ENCODE measurements at places on chromosomes 5 and 9.

- no peak for DNase-seq
These were observed 17.6 kb downstream of the MEGF9 start for GRCh38 chr9:120696551-120697230.

GRCh38 chr5:39314591-39314990 lies 49.7 kb downstream of the C9 start:
- no peak for DNase-seq

GRCh38 chr9:6893350-6894131 lies 135.8 kb downstream of the KDM4C start:
- no peak for DNase-seq

GRCh38 chr5:178437386-178438075 lies 152.7 kb downstream of the COL23A1 start:
- no peak for DNase-seq
